Amygdala (tissue), 56 donors: ENCODE measurements at places on chromosomes 3 and 15.

GRCh38 chr3:177385831-177386301, 188.6 kb upstream of the TBL1XR1 start:
- no peak for DNase-seq

DNA sequence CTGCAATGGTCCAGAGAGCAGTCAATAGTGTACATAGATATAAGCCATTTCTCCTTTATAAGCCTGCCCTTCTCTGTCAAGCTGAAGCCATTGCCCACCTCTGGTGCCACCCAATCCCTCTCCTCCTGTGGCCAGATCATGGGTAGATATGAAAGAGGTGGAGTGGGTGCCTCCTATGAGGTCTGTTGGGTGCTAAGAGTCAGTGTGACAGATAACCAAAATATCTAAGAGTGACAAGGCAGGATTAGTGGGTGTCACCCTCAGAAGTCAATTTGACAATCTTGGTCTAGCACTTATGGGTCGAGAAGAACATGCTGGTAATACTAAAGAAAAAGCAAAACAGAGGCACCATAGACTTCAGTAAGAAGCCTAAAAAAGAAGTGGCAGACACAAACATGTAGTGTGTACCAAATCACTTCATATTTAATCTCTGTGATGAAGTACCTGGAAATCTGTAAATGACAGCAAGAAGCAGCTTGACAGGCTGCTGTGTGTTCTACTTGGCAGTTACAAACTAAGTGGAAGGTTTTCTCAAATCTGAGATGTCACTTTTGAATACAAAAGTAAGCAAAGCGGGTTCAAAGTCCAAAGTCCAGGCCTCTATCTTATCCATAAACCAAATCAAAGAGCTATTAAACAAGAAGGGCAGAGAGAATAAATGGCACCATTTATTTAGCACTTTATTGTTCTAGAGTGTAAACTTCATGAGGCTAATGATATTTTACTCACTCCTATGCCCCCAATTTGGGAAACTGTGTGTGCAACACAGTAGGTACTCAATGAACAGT, 118.9 kb upstream of the EOMES start:
- no peak for DNase-seq

GRCh38 chr3:196207833-196208607, 3.2 kb downstream of the ZDHHC19 start:
- no peak for DNase-seq

DNA sequence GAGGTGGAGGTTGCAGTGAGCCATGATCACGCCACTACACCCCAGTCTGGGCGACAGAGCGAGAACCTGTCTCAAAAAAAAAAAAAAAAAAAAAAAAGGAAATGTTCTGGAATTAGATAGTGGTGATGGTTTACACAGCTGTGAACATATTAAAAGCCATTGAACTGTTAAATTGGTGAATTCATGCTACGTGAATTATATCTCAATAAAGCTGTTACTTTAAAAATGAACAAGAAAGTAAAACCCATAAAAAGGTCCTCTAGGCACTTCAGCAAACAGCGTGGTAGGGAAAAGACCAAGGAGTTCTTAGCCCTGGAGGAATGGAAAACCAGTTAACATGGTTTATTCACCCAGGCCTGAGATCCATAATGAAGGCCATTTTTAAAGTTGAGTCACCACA, 180.1 kb downstream of the ATG7 start:
- DNase-seq: no peak

- no peak for DNase-seq
Observed at GRCh38 chr3:110620118-110620517, 451.5 kb upstream of the NECTIN3 start.

DNA sequence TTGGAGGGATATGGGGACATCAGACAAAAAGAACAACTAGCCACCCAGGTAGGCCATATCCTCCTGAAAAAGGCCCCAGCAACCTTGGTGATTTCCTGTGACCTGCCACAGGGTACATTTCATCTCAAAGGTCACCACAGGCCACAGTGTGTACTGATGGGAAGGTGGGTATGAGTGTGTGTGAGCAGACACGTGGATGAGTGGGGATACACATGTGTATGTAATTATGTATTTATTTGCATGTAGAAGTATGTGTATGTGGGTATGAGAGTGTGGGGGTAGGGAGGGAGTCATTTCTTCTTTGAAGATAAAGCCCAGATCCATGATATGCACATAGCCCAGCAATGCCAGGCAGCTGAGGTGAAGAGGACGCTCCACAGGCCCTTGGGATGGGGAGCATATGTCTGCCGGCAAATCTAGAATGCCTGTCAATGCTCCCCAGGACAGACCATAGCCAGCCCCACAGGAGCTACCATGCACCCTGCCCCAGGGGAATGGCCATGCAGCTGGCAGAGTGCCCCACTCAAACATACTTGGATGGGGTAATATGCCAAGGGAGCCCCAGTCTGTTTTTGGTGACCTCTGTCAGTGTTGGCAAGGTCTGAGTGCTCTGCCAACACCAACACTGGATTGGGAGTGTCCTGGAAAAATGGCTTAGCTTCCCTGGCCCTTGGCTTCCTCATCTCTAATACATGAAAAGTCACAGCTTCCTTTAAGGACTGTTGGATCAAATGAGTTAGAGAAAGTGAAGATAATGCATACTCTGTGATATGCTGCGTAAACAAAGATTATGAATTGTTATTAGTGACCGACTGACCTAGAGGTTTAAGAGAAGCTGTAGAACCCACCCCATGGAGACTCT, 42.4 kb downstream of the RAB6B start:
- DNase-seq: no peak

GRCh38 chr15:38740206-38740605, 175.6 kb upstream of the RASGRP1 start:
- DNase-seq: no peak

GRCh38 chr3:11600501-11601282, 43.0 kb downstream of the VGLL4 start:
- DNase-seq: no peak

GRCh38 chr3:52176180-52176752, 21.7 kb upstream of the ALAS1 start:
- DNase-seq: no peak

- no peak for DNase-seq
Observed at GRCh38 chr3:29426302-29427226, 145.7 kb downstream of the RBMS3 start.

DNA sequence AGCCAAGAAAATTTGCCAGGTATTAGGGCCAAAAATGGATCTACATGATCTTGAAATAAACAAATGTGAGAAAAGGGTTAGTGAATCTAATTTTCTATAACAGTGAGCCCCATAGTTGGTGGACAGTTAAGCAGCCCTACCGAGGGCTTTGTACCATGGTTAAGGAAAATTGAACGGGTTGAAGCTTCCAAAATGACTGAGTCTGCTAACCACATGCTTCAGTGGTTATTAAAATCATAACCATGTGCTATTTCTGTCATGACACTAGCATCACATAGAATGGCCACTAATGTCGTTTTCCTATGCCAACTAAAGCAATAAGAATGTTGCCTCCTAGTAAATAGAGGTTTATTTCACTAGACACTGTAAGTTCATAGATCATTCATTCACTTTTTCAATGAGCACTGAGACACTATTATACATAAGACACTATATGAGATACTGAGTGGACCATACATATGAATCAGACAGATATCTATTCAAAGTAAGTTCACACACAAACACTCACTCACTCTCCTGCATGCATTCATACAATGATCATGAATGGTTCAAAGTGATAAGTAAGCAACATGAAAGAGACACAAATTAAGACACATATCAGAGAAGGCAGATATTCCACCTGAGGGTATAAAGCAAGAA, 4.3 kb downstream of the SST start:
- DNase-seq: no peak

GRCh38 chr3:66738625-66739365, 238.0 kb upstream of the LRIG1 start:
- no peak for DNase-seq

GRCh38 chr3:136070953-136071949, 105.7 kb downstream of the PPP2R3A start:
- DNase-seq: no peak

GRCh38 chr3:161070252-161070930, 34.8 kb downstream of the B3GALNT1 start:
- no peak for DNase-seq
